ENCODE measurements at places on chromosomes 7 and 10.

DNA sequence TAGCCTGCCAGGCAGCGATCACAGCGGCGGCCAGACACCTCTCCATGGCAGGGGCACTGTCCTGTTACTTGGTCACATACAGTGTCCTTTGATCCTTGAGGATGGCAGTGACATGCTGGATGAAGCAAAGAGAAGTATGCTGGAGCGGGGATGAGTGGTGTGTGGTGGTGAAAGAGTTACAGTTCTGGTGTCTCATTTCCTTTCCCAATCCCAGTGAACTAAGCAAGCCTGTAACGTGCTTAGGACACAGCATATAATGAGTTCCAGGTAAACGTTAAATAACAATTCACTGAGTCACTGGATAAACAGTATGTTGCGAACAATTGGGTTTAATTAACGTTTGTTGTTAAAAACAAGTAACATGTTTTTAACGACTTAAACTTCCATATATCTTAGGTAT is 63.5 kb upstream of the LAMB1 start:
- no peak for DNase-seq

- no peak for DNase-seq
These were observed 10.7 kb upstream of the PRPS1L1 start for GRCh38 chr7:18038382-18038781.

GRCh38 chr7:82471351-82472020 is 27.9 kb upstream of the CACNA2D1 start:
- DNase-seq: no peak

DNA sequence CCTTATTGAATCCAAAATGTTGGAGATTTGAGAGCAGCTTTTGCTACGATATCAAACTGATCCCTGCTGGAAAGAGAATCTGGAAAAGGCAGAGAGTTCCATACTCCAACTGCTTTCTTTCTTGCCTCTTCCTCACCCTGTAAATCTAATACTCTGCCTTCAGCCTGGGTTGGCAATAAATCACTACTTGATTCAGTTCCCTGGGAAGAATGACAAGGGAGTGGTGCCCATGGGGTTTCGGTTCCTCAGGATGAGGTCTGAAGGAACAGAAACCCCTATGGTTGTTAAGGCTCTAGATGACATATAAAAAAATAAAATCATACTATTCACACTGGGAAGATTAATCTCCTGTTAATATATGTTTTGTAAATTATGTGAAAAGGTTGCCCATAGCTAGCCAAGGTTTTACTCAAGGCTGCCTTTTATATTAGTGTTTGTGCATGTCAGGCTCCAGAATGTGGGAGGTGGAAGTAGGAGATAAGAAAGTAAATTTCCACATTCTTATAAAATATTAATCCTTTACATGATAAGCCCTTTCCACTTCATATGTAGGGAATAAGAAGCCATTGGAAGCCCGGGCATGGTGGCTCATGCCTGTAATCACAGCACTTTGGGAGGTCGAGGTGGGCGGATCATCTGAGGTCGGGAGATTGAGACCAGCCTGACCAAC is 106.2 kb upstream of the CACNA2D1 start:
- DNase-seq: no peak

GRCh38 chr10:84891631-84892030 is 563.2 kb downstream of the CCSER2 start:
- DNase-seq: no peak

GRCh38 chr10:104109908-104110662 is 11.9 kb upstream of the SFR1 start:
- no peak for DNase-seq

GRCh38 chr7:36203071-36203790 is 50.2 kb downstream of the EEPD1 start:
- DNase-seq: no peak

GRCh38 chr10:93565446-93565845 is 1.0 kb upstream of the FFAR4 start:
- DNase-seq: no peak

GRCh38 chr7:113086431-113086888 is at the start of gene GPR85:
Gene GPR85 (minus strand): TSS chr7:113086827. CDS start chr7:113084721, 2,106 bp downstream.
- DNase-seq: no peak

DNA sequence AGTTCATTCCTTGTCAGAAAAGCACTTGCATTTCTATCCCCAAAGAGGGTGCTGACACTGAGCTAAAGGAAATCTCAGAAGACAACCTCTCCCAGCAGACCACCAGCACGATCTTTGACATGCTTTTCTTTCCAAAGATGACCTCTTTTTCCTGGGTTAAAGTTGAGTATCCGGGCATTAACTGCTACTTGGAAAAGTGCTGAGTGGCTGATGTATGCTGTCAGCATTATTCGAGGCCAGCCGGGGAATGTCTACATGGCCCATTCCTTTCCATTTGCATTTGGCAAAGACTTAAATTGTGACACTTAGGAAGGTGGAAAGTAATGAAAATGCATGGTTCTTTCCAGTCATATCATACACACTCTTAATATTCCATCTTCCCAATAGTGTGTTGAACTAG is 90.6 kb upstream of the SKAP2 start:
- no peak for DNase-seq

DNA sequence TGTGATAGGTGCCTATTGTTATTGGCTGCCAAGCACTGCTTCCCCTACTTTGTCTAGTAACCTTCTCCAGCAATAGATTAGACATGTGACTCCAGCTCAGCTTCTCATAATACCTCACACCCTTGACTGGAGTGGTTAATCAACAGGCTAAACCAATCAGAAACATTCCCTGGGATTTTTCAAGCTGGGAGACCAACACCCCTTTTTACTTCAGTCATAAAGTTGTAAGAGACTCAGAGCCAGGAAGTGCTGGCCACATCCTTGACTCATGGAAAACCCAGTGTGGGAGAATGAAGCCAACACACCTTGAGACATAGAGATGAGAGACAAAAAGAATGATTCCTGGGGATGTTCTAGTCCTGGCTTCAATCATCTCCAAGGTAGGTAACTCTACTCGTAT is 62.6 kb upstream of the HECTD2 start:
- DNase-seq: no peak

DNA sequence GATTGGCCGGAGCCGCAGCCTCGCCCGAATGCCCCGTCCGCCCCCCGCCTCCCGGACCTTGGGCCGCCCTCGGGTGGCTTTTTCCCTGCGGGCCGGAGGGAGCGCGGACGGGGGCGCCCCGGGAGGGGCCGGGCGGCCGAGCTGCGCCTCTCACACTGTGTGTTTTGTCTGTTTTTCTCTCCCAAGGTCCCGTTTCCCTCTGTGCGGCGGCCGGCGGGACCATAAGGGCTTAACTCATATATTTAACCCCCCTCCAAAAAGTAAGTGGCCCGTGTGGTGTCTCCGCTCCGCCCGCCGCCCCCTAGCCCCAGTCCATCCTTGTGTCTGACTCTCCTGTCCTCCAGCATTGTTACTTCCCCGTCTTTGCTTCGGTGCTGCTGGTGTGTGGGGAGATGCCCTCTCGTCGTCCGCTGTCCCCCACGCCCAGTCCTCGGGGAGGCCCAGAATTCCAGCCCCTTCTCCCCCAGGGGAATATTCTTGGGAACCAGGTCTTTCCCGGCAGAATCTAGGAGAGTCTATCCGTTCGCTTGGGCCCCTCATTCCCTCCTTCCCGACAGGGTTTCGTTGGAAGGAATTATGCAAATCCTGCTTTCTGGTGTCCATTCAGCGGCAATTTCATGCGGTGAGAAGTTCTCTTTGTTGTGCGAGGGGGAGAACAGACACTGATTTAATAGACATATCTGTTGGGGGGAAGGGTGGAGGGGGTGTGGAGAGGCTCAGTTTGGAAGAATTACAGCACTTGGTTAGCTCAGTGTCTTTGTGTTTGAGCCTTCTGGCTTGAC is 1.3 kb downstream of the LCOR start:
- no peak for DNase-seq

DNA sequence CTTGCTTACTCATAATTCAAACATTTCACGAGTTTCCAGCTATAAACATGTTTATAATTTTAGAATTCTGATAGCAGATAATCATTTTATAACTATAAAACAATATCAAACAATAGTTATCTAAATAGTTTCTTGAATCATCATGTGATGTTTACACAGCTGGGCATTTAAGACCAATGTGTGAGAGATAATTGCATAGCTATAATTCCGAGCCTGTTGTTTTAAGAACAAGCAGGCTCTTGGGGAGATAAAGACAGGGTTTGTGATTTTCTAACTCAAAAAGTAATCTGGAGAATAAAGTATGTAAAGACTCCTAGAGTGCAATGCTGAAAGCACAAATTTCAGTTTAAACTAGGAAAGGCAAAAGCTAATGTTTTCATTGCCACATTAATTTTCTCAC is 331.2 kb downstream of the LRRTM3 start:
- DNase-seq: no peak

- DNase-seq: no peak
These were observed 24.5 kb downstream of the IL15RA start for GRCh38 chr10:5952731-5953385.

DNA sequence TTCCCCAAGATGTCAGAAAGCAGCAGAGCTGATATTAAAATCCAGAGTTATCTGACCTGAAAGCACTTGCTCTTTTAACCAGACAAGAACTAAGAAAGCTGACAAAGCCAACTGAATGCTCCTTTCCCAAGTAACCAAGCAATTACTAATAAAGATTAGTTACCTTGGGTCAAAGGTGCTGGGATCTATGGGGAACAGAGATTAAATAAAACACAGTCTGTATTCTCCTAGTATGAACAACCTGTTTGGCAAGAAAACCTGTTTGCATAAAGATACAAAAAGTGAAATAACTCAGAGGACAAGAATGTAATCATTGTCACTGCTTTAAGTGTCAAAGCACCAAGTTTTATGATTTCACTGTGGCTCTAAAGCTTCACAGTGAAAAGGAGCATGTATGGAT is 35.7 kb downstream of the ITPRID1 start:
- DNase-seq: no peak

DNA sequence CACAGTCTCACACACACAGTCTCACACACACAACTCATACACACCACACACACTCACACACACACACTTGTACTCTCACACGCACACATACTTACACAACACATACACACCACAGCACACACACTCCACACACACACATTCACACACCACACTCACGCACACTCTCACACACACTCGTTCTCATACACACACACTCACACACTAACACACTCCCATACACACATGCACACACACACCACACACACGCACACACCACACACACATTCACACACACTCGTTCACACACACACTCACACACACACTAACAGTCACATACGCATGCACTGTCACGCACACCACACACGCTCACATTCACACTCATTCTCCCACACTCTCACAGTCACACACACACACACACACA is 109.8 kb downstream of the PRLHR start:
- DNase-seq: no peak

GRCh38 chr7:117323305-117323850 is 520 bp upstream of the WNT2 start:
- no peak for DNase-seq
